ENCODE measurements at places on chromosomes 12 and 14. TPM values are rescaled to one million over a fixed set of nuclear protein-coding genes. Genes with fewer than 3 reads are reported as not detected.

Gene P2RX4
- 7.4 TPM for total RNA-seq

Gene AQP2
- not detected for total RNA-seq

Gene BEST3
- 0.48 TPM for total RNA-seq

Gene NOS1
- 0.19 TPM for total RNA-seq

Gene FAM181A
- total RNA-seq: not detected

Gene UNC79
- total RNA-seq: 0.22 TPM

Gene GRIP1
- total RNA-seq: 4.1 TPM

Gene TCTN2
- 3.3 TPM for total RNA-seq

Gene SERPINA3
- total RNA-seq: 55.2 TPM

Gene HSPA2
- 14.1 TPM for total RNA-seq

Gene CEBPE
- not detected for total RNA-seq

Gene CFAP54
- 0.13 TPM for total RNA-seq

Gene DBX2
- 0.08 TPM for total RNA-seq

Gene CCDC91
- total RNA-seq: 50.4 TPM

Gene OR4E2
- total RNA-seq: not detected

Gene FCF1
- total RNA-seq: 35.8 TPM

Gene GCH1
- total RNA-seq: 1.9 TPM

Gene GPR68
- 0.13 TPM for total RNA-seq

Gene FRMD6
- 7.4 TPM for total RNA-seq

Gene KCNC2
- total RNA-seq: not detected

Gene IKBIP
- 3.3 TPM for total RNA-seq

Gene STYK1
- not detected for total RNA-seq

Gene CLEC4E
- total RNA-seq: 0.54 TPM

Gene AKT1
- 120 TPM for total RNA-seq

Gene AREL1
- total RNA-seq: 22.6 TPM

Gene CLEC12A
- 7.8 TPM for total RNA-seq

Gene FOXM1
- 1.5 TPM for total RNA-seq

Gene RTN1
- total RNA-seq: 1.1 TPM

Gene SLC41A2
- 3.0 TPM for total RNA-seq

Gene ALDH2
- 459 TPM for total RNA-seq

Gene LAG3
- 0.22 TPM for total RNA-seq

Gene SERPINA12
- total RNA-seq: not detected

Gene KLRB1
- total RNA-seq: not detected

Gene TAMALIN
- 19.8 TPM for total RNA-seq

Gene SSTR1
- total RNA-seq: 0.43 TPM

Gene SOAT2
- not detected for total RNA-seq

Gene LALBA
- total RNA-seq: not detected

Gene TAS2R20
- total RNA-seq: 0.43 TPM

Gene TMEM132C
- total RNA-seq: 2.2 TPM

Gene DIO3
- 0.16 TPM for total RNA-seq

Gene CEP83
- 8.5 TPM for total RNA-seq

Gene EIF2S3B
- 0.35 TPM for total RNA-seq

Gene PAH
- total RNA-seq: 0.51 TPM

Gene BDKRB2
- total RNA-seq: 1.2 TPM

Gene RPL10L
- total RNA-seq: not detected

Gene OR6C2
- not detected for total RNA-seq

Gene CLEC2A
- not detected for total RNA-seq
